Activated CD4-positive, alpha-beta T cell treated with anti-CD3 and anti-CD28 coated beads, Interleukin-2, amount 50 U/mL, for 16 hours (primary cell): ENCODE measurements at places on chromosomes 1 and 21.

GRCh38 chr1:156862584-156862983 is 1.9 kb downstream of the NTRK1 start:
- DNase-seq: no peak

GRCh38 chr21:19995253-19995652 is 1003.0 kb upstream of the NCAM2 start:
- DNase-seq: no peak

GRCh38 chr1:64140596-64140995 is 62.8 kb upstream of the UBE2U start:
- no peak for DNase-seq

DNA sequence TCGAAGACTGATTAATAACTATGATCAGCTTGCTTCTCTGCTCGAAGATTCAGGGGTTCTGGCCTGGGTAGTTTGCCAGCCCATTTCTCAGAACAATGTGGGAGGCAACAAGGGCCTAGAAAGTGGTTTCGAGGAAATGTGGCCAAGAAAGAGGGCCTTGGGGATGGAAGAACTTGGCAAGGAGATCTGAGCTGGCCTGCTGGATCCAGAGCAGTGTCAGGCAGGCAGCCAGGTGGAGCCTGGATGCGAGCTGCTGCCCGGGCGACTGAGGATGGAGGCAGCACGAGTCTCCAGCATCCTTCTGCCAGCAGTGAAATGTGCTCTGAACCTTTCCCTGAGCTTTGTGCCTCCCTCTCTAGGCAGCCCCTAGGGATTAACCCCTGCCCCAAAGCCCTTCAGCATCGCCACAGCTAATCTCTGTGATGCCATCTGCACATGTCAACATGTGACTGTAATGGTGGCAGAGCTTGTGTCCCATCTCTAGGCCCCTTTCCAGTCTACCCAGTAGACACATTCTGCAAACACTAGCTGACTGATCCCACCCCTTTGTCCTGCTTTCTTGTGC is 61.0 kb upstream of the NEK2 start:
- DNase-seq: no peak

GRCh38 chr1:17679856-17680255 is 75.3 kb upstream of the ACTL8 start:
- no peak for DNase-seq

- DNase-seq: peak; percentile 71
Measured at GRCh38 chr1:165592945-165593823, 37.9 kb upstream of the MGST3 start.

DNA sequence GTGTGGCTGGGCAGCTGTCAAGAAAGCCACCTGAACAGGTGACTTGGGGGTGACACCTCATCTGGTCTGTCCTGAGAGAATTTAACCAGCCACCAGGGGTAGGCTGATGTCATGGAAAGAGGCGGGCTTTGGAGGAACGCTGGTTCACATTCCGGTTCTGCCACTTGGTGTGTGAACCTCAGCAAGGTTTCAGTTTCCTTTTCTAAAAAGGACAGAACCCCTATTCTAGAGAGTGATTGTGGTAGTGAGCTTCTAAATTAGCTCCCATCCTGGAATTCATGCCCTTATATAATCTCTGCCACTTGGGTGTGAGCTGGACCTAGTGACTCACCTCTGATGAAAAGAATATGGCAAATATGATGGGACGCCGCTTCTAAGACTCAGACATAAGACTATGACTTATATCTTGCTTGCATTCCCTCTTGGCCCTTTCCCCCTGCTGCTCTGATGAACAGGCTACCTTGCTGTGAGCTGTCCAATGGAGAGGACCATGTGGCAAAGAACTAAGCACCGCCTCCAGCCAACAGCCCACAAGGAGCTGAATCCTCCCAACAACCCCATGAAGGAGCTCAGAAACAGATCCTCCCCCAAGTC is 332.1 kb downstream of the RRAGC start:
- DNase-seq: peak; percentile 70

- no peak for DNase-seq
Measured at GRCh38 chr1:224727351-224728289, 111.5 kb downstream of the CNIH3 start.

DNA sequence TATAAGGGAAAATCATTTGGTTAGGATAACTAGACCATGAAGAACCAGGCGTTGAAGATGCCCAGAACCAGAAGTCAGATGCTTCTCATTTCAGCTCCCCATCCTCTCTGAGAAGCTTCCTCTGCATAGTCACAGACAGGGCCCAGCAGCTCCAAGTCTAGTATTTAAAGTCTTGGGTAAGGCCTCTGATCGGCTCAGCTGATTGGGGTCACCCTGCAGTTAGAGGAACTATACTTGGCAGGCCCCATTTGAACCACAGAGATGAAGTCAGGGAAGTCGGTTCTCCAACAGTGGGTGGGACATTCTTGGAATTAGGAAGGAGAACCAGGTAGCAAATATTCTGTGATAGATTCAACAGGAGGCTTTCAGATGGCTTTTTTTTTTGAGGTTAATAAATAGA is 48.3 kb downstream of the SLC22A15 start:
- DNase-seq: no peak

DNA sequence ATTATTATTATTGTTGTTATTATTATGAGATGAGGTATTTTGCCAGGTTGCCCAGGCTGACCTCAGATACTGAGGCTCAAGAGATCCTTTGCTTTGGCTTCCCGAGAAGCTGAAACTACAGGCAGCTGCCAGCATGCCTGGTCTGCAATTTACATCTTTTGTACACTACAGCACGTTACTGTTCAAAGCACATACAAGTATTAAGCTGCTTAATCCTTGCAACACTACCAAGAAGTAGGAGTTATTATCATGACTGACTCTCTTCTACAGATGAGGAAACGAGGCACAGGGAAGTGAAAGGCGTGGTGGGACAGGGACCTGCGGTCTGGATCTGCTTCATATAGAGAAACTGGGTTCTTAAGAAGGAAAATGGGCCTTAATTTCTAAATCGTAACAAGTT is 11.6 kb downstream of the ERG start:
- DNase-seq: no peak

DNA sequence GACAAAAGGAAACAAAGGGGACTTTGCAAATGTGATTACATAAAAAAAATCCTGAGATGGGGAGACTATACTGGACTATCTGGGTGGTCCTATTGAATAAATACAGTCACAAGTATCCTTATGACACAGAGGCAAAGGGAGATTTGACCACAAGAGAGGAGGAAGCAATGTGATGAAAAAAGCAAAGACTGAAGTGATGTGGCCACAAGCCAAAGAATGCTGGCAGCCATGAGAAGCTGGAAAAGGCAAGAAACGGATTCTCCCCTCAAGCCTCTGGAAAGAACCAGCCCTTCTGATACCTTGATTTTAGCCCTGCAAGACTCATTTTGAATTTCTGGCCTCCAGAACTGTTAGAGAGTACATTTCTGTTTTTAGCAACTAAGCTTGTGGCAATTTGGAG is 36.4 kb downstream of the OLFML2B start:
- DNase-seq: no peak

GRCh38 chr21:28339403-28339802 is 653.3 kb downstream of the LTN1 start:
- DNase-seq: no peak

DNA sequence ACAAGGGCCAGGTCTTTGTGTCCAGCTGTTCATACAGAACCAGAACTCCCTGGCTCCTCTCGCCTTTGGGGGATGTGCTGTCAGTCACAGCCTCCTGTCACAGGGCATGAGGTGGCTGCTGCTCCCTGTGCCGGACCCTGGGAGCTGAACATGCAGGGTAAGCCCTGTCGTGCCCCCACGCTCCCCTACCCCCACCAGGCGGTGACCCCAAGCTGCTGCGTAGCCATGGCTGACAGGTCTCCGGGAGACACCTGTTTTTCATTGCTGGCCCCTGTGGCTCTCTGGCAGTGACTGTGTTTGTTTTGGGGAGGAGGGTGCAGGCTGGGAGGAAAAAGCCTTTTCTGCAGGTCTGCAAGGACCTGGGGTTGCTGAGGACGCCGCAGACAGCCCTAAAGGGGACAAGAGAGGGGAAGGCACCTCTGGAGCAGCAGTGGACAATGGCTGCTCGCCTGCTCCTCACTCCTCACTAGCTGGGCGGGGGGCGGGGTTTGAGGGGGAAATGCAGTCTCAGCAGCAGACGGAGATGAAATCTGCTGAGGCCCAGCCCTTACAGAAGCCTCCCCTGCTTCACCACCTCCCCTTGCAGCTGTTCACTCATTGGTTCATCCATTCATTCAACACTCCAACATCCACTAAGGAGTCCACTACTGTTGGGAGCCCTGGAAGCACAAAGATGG is 81.4 kb downstream of the TRABD2B start:
- no peak for DNase-seq

DNA sequence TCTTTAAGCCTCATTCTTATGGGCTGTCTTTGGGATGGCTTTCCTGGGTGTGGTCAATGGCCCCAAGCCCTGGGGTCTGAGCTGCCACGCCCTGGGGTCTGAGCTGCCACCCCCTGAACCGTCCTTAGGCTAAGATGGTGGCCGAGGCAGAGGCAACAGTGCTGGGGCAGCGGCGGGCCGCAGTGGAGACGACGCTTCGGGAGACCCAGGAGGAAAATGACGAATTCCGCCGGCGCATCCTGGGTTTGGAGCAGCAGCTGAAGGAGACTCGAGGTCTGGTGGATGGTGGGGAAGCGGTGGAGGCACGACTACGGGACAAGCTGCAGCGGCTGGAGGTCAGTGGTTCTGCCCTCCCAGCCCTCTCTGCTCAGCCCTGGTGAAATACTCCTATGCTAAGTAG is 10.3 kb upstream of the TUFT1 start:
- no peak for DNase-seq

GRCh38 chr21:26130249-26130881 is 40.2 kb downstream of the APP start:
- DNase-seq: no peak
